Stimulated activated CD4-positive, alpha-beta T cell treated with anti-CD3 and anti-CD28 coated beads, Interleukin-12 subunit alpha, Interleukin-12 subunit beta, amount 100 ng/mL, for 4 hours (primary cell): ENCODE measurements at places on chromosomes 7 and 10.

DNA sequence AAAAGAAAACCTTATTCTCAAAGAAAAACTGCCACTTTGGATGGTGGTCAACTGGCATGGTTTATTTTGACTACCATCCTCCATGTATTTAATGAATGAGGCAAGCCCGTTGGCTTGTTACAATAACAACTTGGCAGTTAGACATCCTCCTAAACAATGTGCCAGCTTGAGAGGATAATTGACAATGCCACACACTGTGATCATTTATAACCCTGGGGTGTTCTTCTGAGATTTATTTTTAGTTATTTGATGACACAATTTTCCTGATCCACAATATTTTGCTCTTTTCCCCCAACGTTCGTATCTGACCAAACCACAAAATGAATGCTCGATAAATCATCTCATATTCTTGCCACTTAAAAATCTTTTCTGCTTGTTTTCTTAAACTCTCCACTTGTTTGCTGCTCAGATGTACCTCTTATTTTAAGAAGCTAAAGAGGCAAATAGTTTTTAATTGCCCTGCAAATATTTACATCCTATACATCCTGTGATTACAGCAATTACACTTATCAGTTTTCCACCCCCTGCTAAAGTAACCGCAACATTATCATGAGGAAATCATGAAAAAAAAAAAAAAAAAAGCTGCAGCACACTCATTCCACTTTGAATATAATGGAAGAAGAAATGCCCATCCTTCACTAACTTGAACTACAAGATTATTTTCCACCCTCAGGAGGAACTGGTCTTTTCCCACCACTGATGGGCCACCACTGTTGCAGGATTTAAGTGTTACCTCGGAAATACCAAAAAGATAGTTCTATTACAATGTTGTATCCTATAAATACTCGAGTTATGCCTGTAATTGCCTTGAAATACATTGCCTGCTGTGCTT, 119.9 kb downstream of the MBL2 start:
- no peak for DNase-seq

- no peak for DNase-seq
Measured at GRCh38 chr7:106180721-106181120, 68.6 kb upstream of the SYPL1 start.

GRCh38 chr7:128962899-128963298, 25.2 kb downstream of the IRF5 start:
- DNase-seq = no peak

DNA sequence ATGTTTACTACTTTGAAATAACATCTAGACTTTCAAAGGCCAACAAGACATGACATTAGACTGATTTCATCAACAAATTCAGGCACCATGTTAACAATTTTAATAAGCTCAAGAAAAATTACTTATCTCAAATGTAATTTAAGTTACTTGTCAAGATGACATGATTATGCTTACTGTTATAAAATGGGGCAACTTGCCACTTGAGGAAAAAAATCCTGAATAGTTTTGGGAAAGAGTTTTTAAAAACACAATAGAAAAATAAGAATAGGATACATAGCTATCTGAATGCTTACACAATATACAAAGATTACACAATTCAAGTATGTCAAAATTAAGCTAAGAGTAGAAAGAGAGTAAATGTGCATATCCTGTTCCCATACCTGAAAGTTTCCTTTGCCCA, 85.4 kb downstream of the RNF32 start:
- DNase-seq = no peak

DNA sequence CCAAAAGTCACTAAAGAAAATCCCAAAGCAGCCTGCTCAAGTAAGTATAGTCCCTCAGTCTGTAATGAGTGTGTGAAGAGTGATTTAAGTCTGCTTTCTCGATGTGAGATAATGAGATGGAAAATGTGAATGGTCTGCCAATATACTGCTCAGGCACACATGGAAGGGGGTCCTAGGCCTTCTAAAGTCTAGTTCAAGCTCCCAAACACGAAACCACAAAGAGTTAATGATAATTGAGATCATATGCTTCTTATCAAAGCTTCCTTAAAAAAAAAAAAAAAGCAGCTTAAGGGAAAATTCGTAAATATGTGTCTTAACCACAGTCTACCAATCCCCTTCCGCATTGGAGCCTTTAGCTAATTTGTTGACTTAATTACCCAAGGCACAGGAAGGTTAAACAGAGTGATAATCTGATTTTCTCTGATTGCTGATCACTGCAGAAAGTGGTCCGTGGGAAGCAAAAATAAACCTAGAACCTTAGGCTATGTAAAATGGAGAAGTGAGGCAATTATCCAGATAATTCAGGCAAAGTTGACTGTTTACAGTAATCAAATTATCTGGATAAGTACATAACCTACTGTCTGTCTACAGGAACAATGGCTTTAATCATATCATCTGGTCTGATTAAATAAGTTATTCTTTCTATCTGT, 172.9 kb downstream of the MBL2 start:
- DNase-seq = no peak

DNA sequence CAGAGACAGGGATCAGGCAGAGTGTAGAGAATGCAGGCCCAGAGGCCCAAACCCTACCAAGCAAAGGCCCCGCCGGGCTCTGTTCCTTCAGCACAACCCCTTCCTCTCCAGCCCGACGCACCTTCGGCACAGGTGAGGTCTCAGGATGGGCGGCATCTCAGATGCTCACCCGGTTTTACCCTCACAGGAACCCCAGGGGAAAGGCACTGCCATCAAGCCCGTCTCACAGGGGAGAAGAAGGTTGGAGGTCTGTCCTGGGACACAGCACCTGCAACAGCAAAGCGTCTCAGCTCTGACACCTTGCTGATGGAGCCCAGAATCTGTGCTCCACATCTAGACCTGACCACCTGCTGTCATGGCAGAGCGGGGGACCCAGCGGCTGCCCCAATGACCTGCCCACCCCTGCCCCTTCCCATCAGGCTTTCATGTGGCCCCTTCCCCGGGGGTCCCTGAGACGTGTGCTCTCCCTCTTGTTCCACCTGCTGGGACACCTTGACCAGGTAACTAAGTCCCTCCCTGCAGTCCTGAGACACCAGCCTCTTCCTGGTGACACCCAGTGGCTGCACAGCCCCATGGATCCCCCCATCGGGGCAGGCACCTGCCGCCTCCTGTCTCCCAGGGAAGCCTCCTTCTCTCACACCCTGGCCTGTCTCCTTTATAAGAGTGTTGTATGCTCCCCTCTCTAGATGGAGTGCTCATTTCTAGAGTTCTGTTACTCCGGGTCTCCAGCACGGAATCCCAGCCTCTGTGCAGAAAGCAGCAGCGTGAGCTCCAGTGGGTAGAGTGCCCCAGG, 315.6 kb downstream of the DNAJB6 start:
- no peak for DNase-seq

DNA sequence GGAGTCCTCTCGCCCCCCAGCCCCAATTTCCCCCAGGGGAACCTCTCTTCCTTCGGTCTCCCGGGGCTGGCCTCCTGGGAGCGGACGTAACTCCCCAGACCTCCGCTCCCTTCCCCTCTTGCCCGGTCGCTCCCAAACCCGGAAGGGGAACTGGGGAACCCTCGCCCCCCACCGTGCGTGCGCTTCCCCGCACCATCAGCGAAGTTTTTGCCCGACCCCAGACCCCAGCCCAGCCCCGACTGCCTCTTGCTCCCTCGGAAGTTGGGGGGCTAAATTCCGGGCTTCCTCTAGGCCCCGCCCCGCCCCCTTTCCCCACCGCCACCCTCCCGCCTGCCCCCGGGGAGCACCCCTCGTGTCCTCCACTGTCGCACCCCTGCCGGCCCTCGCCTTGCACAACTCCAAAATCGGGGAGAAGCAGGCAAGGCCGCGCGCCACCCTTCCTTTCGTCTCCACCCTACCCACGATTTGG, 436 bp downstream of the GNB2 start:
- DNase-seq = peak; percentile 39

DNA sequence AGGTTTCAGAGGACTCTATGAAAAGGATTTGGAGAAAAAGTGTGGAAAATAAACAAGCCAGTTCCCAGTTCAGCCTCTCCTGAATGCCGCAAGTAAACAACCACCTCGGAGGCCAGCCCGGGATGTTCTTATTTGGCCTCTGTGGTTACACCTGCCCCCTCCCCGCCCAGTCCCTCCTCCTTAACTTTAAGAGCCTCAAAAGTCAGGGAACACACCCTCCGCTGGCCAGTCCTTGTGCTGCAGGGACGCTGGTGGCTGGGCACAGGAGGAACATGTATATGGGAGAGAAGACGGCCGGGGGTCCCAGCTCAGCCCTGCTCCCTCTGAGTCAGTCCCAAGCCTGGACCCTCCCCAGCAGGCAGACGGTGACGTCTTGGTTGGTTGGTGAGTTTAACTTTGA, 6.1 kb downstream of the CHST3 start:
- no peak for DNase-seq

- no peak for DNase-seq
Measured at GRCh38 chr10:12629767-12630165, 280.4 kb downstream of the CAMK1D start.

- no peak for DNase-seq
Measured at GRCh38 chr7:118867860-118868259, 643.4 kb downstream of the ANKRD7 start.

- no peak for DNase-seq
Measured at GRCh38 chr10:49568235-49568634, 29.3 kb upstream of the ERCC6 start.

DNA sequence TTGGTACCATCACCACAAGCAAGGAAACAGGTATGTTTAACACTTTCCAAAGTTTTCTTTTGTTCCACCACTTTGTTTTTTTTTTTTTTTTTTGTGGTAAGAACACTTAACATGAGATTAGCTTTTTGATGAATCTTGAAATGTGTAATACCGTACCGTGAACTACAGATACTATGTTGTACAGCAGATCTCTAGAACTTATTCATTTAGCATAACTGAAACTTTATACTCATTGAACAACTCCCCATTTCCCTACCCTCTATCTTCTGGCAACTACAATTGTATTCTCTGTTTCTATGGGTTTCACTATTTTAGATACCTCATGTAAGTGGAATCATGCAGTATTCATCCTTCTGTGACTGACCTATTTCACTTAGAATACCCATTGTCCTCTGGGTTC, 162.7 kb upstream of the ITGB1 start:
- DNase-seq = no peak

DNA sequence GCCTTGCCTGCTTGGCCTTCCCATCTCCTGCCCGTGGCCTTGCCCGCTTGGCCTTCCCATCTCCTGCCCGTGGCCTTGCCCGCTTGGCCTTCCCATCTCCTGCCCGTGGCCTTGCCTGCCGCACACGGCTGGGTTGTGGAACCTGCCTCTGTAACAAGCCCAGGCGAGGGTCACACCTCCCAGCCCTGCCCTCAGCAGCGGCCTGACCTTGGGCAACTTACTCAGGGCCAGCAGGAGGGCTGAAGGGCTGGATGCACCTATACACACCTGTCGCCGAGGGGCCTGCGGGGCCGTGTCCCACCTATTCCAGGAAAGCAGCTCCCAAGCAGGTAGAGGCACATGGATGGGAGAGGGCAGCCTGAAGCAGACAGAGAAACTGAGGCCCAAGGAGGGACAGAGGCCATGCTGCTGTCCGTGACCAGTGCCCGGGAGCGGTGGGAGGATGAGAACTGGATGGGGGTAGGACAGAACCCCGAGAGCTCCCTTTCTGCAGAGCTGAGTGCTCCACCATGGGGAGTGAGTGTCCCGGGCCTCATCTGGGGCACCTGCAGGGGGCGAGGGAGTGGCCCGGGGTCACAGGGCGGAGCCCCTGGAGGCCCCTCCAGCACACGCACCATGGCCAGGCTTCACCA, 277.6 kb downstream of the ELFN1 start:
- DNase-seq = no peak

GRCh38 chr7:69889338-69889975, 291.2 kb downstream of the AUTS2 start:
- DNase-seq = no peak

GRCh38 chr7:1158203-1159126, 1.5 kb downstream of the ZFAND2A start:
- DNase-seq = no peak

GRCh38 chr10:35752469-35753461, 110.7 kb upstream of the FZD8 start:
- DNase-seq = no peak

DNA sequence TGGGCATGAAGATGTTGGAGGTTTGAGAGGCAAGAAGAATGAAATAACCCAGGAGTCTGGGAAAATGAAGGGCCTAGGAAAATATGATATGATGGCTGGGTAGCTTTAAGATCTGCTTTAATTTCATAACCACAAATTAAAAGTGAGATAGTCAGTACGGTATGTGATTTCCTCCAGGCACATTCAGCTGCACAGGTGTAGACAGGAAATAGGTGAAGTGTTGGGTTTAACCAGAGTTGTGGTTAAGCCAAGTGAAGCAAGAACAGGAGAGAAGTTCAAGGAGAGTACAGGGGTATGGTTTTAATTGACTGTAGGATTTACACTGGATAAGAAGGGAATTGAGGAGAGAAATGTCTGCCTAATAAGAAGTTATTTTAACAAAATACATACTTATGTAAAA, 2.6 kb downstream of the PNLIPRP3 start:
- DNase-seq = no peak

- DNase-seq = no peak
Measured at GRCh38 chr10:112634096-112634830, 187.2 kb downstream of the VTI1A start.

DNA sequence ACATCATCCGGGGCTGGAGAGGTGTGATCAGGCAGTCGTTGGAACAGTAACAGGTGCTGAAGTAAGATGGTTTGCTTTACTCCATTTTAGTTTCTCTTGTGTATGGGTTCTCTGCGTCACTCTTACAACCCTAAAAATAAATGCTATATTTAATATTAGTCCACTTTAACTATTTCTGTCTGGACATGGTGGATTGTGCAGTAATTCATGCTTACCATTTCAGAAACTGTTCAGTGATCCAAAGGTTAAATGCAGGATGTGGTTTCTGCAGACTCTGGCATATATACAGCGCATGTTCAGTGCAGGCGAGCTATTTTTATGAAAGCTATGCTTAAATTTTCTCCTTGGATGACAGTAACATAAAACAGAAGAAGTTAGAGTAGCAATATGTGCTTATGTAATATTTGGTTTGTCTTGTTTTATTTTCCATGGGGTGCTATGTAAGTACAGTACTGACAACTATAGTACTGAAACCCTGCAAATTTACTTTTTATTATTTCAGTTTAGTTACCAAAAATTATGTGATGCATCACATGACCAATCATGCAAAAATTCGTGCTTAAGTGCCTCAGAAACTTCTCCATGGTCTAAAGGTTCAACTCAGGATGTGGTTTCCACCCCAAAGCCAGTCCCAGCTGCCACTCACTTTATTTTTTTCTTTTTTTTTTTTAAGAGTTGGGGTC, 46.6 kb upstream of the GRID1 start:
- DNase-seq = no peak

DNA sequence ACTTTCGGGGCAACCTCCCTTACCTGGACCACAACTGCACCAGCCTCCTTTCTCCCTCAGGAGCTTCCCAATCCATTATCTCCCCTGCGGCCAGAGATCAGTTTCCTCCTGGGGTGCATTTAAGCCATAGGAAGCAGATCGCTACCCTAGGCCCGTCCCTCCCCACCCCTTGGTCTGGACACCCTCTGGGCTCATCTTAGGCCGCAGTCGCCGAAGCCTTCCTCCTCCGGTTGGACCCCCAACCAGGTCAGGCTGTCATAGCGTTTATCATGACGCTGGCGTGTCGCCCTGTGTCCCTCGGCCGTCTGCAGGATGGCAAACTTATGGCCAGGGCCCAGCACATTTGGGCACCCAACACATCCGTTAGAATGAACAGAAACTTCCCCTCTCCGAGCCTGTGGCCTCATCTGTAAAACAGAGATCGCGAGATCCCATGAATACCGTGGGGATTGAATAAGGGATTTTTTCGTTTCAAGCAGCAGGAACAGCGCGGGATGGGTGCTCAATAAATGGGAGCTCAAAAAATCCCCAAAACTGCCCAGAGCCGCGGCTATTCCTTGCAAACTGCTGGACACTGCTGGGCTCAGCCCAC, 669 bp upstream of the AP5Z1 start:
- peak; percentile 17 for DNase-seq
